ENCODE measurements at places on chromosomes 7 and 10. TPM values are rescaled to one million over a fixed set of nuclear protein-coding genes. Genes with fewer than 3 reads are reported as not detected.

MLXIPL gene
- total RNA-seq, result not detected

NRAP gene
- not detected for total RNA-seq

PTPRN2 gene
- 0.04 TPM for total RNA-seq

ABCB4 gene
- not detected for total RNA-seq

CFAP69 gene
- total RNA-seq, result 0.30 TPM

ERVW-1 gene
- not detected for total RNA-seq

WDR86 gene
- total RNA-seq, result 0.08 TPM

SPACDR gene
- not detected for total RNA-seq

SEMA3D gene
- total RNA-seq, result 0.04 TPM

TIMM23B gene
- total RNA-seq, result 11.5 TPM
